ENCODE measurements at places on chromosomes 2 and 18. TPM values are rescaled to one million over a fixed set of nuclear protein-coding genes. Genes with fewer than 3 reads are reported as not detected.

The ALPI gene
- total RNA-seq = not detected

The LCT gene
- total RNA-seq = 0.64 TPM

The PSMA8 gene
- 1.7 TPM for total RNA-seq

The PKP4 gene
- total RNA-seq = 30.5 TPM

The B3GNT7 gene
- not detected for total RNA-seq

The CCDC178 gene
- total RNA-seq = not detected

The PRKAG3 gene
- total RNA-seq = not detected

The MAB21L4 gene
- not detected for total RNA-seq

The CPO gene
- not detected for total RNA-seq

Data from T-helper 2 cell treated with Interferon-gamma antibody and Interleukin-4, amounts not matched to agents 100 ng/mL and 5 ng/mL, for 36 hours (primary cell).